ENCODE measurements at places on chromosomes 6 and 20. TPM values are rescaled to one million over a fixed set of nuclear protein-coding genes. Genes with fewer than 3 reads are reported as not detected.

- DNase-seq = no peak
These were observed 174.5 kb upstream of the AKAP12 start for GRCh38 chr6:151065027-151065815.

GMDS gene
- 7.6 TPM for polyA plus RNA-seq

SLC22A2 gene
- not detected for polyA plus RNA-seq

SCRT2 gene
- polyA plus RNA-seq = 0.19 TPM

TRERF1 gene
- polyA plus RNA-seq = 2.3 TPM

EMILIN3 gene
- 0.23 TPM for polyA plus RNA-seq

HLA-DQB2 gene
- polyA plus RNA-seq = not detected

BEND3 gene
- polyA plus RNA-seq = 0.77 TPM

BACH2 gene
- 0.61 TPM for polyA plus RNA-seq

GRCh38 chr6:109013656-109014305 lies 80.9 kb downstream of the SESN1 start:
- no peak for DNase-seq

Data from pancreas (tissue), 10 donors.